ENCODE measurements at places on chromosomes 5 and 9. TPM values are rescaled to one million over a fixed set of nuclear protein-coding genes. Genes with fewer than 3 reads are reported as not detected.

DNA sequence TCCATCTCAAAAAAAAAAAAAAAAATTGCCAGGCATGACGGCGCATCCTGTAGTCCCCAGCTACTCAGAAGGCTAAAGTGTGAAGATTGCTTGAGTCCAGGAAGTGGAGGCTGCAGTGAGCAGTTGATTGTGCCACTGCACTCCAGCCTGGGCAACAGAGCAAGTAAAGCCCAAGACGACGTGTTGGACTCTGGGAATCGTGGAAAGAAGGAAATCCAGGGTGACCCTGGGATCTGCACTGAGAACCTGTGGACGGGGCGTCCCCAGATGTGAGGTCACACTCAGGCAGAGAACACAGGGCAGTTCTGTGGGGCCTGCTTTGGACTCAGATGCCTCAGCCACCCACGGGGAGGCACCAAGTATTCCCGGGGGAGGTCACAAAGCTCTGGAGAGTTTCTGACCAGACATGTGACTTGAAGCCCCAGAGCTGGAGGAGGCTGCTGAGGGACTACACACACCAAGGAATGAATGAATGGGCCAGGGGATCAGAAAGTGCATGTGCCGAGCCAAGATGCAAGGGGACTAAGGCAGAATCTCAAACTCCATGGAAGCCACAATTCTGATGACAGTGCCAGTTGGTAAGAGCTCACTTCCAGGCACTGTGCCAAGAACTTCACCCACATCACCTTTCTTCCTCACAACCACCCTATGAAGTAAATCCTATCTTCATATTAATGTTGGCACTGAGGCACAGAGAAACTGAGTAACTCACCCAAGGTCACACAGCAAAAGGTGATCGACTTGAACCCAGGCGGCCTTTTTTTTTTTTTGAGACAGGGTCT is 12.9 kb downstream of the DYNC2I2 start:
- H3K4me1 ChIP-seq = peaks cover 5% of the 10 kb centered on the region
- peaks cover 16% of the 10 kb centered on the region for H3K36me3 ChIP-seq
- H3K4me3 ChIP-seq = no peak overlapping the region
- no peak for DNase-seq
- no peak overlapping the region for H3K27ac ChIP-seq

- H3K4me3 ChIP-seq = no peak overlapping the region
- no peak for DNase-seq
- H3K4me1 ChIP-seq = no peaks in the 10 kb centered on the region
- H3K27me3 ChIP-seq = no peaks in the 10 kb centered on the region
- no peak overlapping the region for H3K27ac ChIP-seq
- H3K36me3 ChIP-seq = no peaks in the 10 kb centered on the region
Observed at GRCh38 chr9:91162784-91163443, 198.8 kb downstream of the AUH start.

GRCh38 chr5:175248416-175248905 is 195.5 kb downstream of the DRD1 start:
- H3K27me3 ChIP-seq = peaks cover 15% of the 10 kb centered on the region
- H3K4me1 ChIP-seq = no peaks in the 10 kb centered on the region

DNA sequence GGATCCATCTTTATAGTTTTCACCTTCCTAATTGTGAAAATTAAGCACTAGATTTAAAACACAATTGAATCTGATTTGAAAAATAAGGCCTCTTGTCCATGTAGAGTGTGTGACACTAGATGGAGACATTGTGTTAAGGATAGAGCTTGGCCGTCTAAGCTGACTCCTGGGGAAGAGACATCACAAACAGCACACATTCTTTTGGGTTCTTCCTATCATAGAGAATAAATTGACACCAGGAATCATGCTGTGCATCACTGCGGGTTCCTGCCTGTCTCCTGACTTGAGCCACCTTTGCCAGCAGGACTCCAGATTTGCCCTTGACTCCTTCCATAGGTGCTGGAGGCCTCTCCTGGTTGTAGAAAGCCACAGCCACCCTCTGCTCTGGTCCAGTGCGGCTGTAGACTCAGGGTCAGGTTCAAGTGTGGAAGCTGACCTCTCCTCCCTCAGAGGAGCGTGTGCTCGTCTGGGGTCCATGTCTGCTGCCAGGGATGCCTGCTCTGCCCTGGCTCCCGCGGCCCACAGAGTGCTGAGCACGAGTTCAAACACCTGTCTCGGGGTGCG is 11.2 kb downstream of the ROPN1L start:
- peak; percentile 78 for DNase-seq
- no peaks in the 10 kb centered on the region for H3K4me1 ChIP-seq
- H3K36me3 ChIP-seq = no peaks in the 10 kb centered on the region

DNA sequence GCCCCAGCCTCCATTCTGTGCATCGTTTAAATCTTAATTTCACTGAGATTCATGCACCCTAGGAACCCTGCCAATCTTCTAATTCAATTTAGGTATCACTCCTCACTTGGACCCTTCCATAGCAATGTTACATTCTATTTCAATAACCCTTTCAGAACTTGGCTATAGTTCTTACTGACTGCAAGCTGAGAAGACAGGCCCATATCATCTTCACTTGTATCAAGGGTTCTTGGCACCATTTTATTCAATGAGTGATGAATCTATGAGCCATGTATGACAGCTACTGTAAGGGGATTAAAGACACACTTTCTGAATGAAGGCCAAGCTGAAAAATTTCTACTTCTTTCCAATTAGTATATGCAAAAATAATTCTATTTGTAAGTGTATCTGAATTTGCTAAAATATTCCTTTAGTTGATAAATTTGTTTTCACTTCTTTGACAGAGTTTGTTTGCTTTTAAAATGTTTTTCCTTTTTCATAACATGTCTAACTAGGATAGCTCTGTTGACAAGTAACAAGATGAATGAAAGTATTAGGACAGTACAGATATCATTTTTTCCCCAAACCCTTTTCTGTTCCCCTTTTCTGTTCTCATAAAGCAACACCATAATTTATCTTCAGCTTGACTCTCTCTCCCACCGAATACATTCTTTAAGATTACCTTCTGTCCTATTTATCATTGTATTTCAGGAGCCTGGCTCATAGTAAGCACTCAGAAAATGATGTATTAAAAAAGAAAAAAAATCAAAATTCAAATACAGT is 9.6 kb downstream of the ITGA2 start:
- no peaks in the 10 kb centered on the region for H3K27me3 ChIP-seq
- H3K27ac ChIP-seq = no peak overlapping the region
- H3K4me3 ChIP-seq = no peak overlapping the region
- no peak for DNase-seq

The BHMT2 gene
- 0.50 TPM for total RNA-seq

The PCDHGA3 gene
- 0.85 TPM for total RNA-seq
